Germinal center (tissue), 1 donor: ENCODE measurements at places on chromosomes 11 and 22.

- no peak for DNase-seq
These were observed 13.5 kb downstream of the TTLL8 start for GRCh38 chr22:50044485-50045118.

- DNase-seq = no peak
These were observed 151.2 kb downstream of the PGR start for GRCh38 chr11:100978442-100978841.

GRCh38 chr11:128924104-128924503, 18.6 kb downstream of the TP53AIP1 start:
- DNase-seq = no peak

DNA sequence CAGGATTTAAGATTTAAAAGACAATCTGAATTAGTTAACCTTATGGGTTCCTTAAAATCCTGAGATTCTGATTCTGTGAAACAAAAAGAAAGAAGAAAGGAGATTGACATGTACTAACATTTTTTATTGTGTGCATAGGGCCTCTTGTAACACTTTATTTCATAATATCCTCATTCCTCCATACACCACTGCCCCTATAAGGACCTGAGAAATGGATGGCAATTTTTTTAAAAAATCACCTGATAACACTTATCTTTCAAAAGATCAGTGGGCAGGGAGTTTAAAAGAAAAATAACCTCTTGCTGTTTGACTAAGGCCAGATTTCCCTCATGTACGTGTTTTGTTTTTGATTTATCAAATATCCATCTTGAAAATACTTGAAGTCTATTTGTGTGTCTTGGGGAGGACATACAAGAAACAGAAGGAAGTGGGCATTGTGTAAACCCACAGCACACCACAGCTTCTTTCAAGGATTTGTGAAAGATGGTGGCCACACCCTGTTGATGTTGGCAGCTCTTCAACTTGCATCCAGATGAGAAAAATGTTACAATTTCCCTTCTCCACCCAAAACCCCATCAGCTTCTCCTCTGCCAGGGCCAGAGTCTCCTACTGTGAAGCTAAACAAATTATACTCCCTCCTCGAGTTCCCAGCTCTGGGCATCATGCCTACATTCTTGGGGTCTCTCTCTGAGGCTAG, 35.0 kb upstream of the MPEG1 start:
- DNase-seq = no peak

GRCh38 chr22:29092243-29092642, 19.4 kb downstream of the KREMEN1 start:
- no peak for DNase-seq

DNA sequence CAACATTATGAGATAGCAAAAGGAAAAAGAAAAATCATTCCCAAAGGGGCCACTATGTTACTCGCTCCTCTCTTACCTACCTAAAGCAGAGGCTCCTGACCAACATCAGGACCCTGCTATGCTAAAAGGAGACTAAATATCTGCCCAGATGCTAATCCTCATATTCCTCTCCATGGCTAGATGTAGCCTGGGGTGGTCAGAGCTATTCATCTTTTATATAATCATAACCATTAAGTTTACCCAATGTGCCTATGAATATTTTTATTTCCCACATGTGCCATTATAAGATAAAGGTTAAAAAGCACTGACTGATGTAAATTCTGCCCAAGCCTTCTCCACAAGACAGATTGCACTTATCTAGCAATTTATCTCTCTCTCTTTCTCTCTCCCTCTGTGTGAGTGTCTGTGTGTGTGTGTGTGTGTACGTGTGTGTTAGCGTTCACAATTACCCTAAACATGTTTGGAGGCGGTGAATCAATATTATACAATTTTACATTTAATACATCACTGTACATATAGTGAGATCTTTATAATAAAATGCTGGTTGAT, 41.2 kb upstream of the ANO5 start:
- no peak for DNase-seq

DNA sequence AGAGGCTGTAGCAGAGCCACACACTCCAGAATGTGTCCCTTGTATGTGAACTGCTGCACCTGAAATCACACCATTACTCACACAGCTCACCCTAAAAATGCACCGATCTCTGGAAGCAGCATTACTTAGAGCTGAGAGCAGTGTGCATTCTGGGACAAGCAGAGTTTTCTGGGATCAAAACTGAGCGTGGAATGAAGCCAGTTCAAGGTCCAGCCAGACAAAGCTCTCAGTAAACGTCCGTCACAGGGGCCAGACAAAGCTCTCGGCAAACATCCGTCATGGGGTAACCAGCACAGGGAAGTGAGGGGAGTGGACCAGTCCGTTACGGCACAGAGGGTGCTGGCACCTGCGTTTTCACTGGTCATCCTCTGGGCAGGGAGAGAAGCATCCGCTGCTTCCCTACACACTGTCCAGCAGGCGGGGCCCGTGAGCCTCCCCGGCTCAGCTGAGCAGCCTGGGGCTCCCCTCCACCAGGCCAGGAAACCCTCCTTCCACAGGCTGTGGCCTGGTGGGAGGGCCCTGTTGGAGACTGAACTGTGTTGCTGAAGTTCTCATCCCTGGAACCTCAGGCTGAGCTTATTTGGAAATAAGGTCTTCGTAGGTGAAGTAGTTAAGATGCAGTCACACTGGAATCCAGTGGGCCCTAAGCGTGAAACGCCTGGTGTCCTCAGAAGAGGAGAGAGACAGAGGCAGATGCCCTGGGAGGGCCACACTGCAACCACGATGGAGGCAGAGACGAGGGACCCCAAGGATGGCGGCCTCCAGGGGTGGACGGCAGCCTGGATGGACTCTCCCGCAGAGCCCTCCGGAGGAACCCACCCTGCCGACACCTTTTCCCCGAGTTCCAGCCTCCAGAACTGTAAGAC, 883.9 kb downstream of the BRD1 start:
- no peak for DNase-seq

DNA sequence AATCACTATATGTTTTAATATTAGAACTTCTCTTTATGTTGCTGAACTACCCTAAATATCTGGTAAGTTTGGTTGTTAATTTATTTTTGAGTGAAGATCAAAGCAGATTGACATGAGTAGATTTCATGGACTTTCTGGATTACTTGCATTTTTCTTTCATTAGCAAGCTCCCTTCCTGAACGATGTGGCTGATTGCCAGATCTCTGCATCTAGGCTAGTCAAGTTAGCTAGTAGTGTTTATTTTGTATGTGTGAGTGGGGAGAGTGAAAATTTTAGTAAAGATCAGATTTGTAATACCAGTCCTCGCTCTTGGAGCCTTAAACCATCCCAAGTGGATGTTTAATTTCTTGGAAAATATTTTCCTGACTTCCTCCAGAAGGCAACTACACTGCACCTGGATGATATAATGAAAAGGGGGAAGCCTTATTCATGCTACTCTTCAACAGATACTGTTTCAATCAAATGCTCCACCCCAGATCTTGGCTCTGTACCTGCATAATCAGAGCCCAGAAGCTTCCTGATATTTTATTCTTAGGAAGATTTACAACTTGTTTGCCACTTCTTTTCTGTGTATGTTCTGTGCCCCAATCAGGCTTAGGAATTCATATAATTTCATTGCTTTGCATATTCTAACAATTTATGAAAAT, 143.2 kb upstream of the GRIA4 start:
- no peak for DNase-seq

GRCh38 chr22:25346859-25347751, 127.7 kb downstream of the CRYBB2 start:
- no peak for DNase-seq

DNA sequence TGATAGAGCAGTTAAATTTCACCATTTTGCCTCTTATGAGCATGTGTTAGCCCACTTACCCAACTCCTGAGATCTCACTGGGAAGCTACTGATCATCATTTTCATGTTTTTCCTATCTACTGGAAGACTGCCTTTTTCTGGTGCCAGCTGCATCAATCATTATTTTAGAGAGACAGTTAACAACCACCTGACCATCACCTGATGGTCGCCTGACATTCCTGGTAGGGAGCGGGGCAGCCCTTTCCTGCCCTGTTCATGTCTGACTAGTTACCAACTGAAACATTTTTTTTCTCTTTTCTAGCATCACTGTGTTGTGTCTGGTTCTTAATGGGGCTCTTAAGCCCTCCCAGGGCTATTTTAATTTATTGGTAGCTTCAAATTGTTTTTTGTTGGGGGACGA, 20.2 kb upstream of the PATL1 start:
- no peak for DNase-seq

DNA sequence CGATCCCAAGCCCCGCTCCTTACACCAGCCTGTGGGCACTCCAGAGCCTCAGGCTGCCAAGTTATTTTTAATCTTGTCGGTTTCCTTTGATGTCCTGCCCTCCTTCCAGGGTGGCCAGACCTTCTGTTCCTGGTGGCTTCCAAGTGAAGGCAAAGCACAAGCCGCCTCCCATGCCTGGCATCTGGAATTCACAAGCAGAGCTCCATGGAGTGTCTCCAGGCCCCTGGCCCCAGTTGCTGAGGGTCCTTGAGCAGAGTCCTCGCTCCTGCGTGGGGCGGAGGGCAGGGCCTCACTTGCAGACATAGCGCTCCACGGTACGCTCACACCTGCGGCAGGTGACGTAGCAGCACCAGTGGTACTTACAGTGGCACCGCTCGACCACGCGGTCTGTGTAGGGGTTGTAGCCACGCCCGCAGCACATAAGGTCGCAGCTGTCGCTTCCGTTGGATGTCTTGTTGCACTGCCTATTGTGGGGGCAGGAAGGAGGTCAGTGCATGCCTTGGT, 19.5 kb downstream of the WNT11 start:
- DNase-seq = no peak

GRCh38 chr11:20670932-20671403, 1.6 kb downstream of the NELL1 start:
- no peak for DNase-seq

GRCh38 chr22:49771266-49772065, 56.2 kb downstream of the BRD1 start:
- DNase-seq = no peak

GRCh38 chr11:132683602-132684001, 848.7 kb downstream of the OPCML start:
- no peak for DNase-seq

DNA sequence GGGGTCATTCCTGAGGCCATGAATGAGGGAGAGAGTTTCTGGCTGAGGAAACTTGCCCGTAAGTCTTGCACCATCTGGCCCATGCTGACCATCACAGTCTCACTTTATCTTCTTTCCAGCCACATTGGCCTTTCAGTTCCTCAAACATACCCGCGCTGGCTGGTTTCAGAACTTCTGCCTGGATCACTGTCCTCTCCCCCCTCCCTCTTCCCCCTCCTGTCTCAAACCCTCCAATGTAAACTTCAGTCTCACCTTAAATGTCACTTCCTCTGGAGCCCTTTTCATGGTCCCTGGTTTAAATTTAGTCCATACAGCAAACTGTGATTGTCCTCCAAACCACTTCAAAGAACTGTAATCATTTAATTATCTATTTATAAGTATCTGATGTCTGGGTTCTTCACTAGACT, 3.7 kb upstream of the TMEM109 start:
- DNase-seq = peak; percentile 62

DNA sequence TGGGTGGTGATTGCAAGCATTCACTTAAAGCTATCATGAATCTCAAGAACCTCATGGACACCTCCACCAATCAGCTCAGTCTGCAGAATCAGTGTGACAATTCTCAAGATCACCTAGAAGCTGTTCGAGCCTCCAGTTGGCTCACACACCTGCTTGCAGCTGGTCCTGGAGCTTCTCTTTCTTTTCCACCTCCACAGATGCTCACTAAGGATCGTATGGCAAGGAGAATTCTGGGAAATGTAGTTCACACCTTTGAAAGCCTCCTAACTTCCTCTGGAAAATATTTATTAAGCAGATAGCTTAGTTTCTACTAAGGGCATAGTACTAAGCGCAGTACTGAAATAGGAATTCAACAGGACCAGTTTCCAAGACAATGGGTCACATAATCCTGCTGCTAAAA, 26.2 kb downstream of the FSHB start:
- DNase-seq = no peak
